ENCODE measurements at places on chromosomes 1 and 21. TPM values are rescaled to one million over a fixed set of nuclear protein-coding genes. Genes with fewer than 3 reads are reported as not detected.
A peak's percentile ranks its signal among the peaks of the same experiment; 100 is the strongest.

GRCh38 chr1:184162281-184162680 lies 110.8 kb downstream of the TSEN15 start:
- H3K36me3 ChIP-seq = no peaks in the 10 kb centered on the region
- H3K4me3 ChIP-seq = no peak overlapping the region
- no peak overlapping the region for H3K27ac ChIP-seq
- no peaks in the 10 kb centered on the region for H3K27me3 ChIP-seq
- DNase-seq = peak; percentile 15
- peaks cover 1% of the 10 kb centered on the region for H3K4me1 ChIP-seq

GRCh38 chr1:36199934-36200741 lies 24.1 kb upstream of the THRAP3 start:
- no peak for DNase-seq
- peaks cover 22% of the 10 kb centered on the region for H3K4me1 ChIP-seq
- H3K27me3 ChIP-seq = no peaks in the 10 kb centered on the region
- H3K4me3 ChIP-seq = no peak overlapping the region
- H3K36me3 ChIP-seq = no peaks in the 10 kb centered on the region

HES4 gene
- 29.2 TPM for total RNA-seq

DNA sequence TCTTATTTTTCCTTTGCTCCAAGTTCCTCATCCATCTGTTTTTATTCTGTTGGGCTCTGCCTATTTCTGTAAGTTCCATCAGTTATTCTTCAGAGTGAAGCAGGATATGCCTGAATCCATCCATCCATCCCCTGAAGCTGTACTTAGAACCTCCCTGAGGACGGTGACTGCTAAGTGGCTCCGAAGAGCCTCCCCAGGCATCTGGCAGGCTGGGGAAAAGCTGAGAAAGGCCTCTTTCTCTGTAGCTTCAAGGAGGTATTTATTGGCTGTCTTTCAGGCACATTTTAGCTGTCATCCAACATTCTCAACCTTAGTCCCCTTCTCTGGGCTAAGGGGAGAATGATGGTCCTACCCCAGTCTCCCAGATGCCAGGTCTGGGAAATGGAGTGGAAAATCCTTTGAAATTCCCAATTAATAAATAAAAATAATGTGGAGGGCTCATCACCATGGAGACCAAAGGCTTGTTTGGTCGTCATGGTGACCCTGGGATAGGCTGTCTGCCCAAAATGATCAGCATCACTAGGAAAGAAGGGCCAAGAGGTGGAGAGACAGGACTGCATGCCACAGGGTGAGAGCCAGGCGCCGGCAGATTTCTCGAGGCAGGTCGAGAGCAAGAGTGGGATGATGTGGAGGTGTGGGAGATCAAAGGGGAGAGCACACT lies 82.0 kb downstream of the UBIAD1 start:
- no peak for DNase-seq
- H3K4me3 ChIP-seq = no peak overlapping the region
- H3K4me1 ChIP-seq = no peaks in the 10 kb centered on the region
- H3K27me3 ChIP-seq = peaks cover 5% of the 10 kb centered on the region
- H3K27ac ChIP-seq = no peak overlapping the region
- no peaks in the 10 kb centered on the region for H3K36me3 ChIP-seq
